ENCODE measurements at places on chromosomes 16 and 17.

DNA sequence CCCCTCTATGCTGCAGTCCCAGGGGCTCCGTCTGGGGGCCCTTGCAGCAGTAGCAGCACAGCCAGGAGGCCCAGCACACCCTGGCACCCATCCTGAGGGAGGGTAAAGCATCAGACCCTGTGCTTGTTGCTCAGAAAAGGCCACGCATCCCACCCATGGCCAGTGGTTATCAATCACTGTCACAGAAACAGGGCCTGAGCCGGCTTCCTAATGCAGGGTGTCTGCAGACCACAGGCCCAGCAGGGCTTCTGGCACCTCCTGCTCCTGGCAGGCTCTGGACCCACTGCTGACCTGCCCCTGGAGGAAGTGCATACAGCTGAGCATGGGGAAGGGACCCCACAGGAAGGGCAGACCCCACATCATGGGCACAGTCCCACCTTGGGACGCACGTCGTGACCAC is 26.9 kb upstream of the CDH15 start:
- DNase-seq = no peak

- no peak for DNase-seq
Measured at GRCh38 chr17:79677646-79678045, 53.1 kb upstream of the ENPP7 start.

GRCh38 chr17:82734987-82735866 is at the start of gene FN3K:
Gene FN3K, plus strand, starts transcription at chr17:82735615. Its CDS starts 22 bp downstream, at chr17:82735637.
- no peak for DNase-seq

GRCh38 chr17:76586741-76587487 is 1.3 kb upstream of the ST6GALNAC2 start:
- DNase-seq = peak; percentile 92

GRCh38 chr17:35529866-35530265 is 7.6 kb downstream of the SLFN12L start:
- DNase-seq = no peak

GRCh38 chr16:2755158-2755557 is 2.7 kb downstream of the SRRM2 start:
- no peak for DNase-seq

DNA sequence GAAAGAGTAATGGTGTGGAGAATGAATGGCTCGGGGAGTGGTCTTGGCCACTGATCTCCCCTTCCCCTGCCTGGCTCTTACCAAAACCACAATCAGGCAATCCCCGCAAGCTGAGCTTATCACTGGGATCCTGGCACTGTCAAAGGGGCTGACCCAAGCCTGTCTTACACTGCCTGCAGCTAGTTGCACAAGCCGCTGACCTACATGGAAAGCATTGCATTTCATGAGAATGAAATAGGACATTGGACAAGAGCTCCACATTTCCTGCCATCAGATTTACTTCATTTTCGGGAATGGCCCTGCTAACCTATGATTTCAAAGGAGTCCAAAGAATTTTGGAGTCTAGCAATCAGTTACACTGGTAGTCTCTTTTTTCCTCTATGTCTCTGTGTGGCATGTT is 146.4 kb downstream of the PCTP start:
- no peak for DNase-seq

GRCh38 chr16:77711775-77712174 is 10.5 kb upstream of the NUDT7 start:
- no peak for DNase-seq

Data from NCI-H187 (cell line).